ENCODE measurements at places on chromosomes 6 and 20. TPM values are rescaled to one million over a fixed set of nuclear protein-coding genes. Genes with fewer than 3 reads are reported as not detected.

The CTNNBL1 gene
- total RNA-seq: 40.1 TPM

The ZBP1 gene
- not detected for total RNA-seq

The TMEM30A gene
- total RNA-seq: 98.0 TPM

The MYL9 gene
- total RNA-seq: 149 TPM

The RIMS1 gene
- not detected for total RNA-seq

The ID1 gene
- 221 TPM for total RNA-seq

The RBPJL gene
- total RNA-seq: not detected
